ENCODE measurements at places on chromosomes 2 and 18. TPM values are rescaled to one million over a fixed set of nuclear protein-coding genes. Genes with fewer than 3 reads are reported as not detected.

Gene TCF23
- not detected for total RNA-seq

Gene GALNT14
- 0.13 TPM for total RNA-seq

Gene BOK
- 34.8 TPM for total RNA-seq

Gene NCL
- 108 TPM for total RNA-seq

Gene GALNT3
- total RNA-seq = not detected

Gene LOXHD1
- 0.16 TPM for total RNA-seq

Gene ALPP
- not detected for total RNA-seq

Gene CFAP65
- not detected for total RNA-seq

Gene GORASP2
- total RNA-seq = 16.8 TPM

Gene GCG
- total RNA-seq = not detected

Gene STARD6
- not detected for total RNA-seq

Gene MAP3K19
- total RNA-seq = not detected

Gene APCDD1
- total RNA-seq = not detected

Gene AKAIN1
- not detected for total RNA-seq

Gene PLCL1
- total RNA-seq = 2.0 TPM

Gene CHRND
- not detected for total RNA-seq

Gene IL36RN
- not detected for total RNA-seq

Gene SERPINB11
- total RNA-seq = not detected

Gene RIT2
- total RNA-seq = not detected

Gene GMCL1
- total RNA-seq = 8.6 TPM

Gene BABAM2
- 8.7 TPM for total RNA-seq
